Activated T-helper 1 cell treated with anti-CD3 and anti-CD28 coated beads, Interleukin-2, amount 50 U/mL, for 16 hours (primary cell): ENCODE measurements at places on chromosomes 6 and 20.

DNA sequence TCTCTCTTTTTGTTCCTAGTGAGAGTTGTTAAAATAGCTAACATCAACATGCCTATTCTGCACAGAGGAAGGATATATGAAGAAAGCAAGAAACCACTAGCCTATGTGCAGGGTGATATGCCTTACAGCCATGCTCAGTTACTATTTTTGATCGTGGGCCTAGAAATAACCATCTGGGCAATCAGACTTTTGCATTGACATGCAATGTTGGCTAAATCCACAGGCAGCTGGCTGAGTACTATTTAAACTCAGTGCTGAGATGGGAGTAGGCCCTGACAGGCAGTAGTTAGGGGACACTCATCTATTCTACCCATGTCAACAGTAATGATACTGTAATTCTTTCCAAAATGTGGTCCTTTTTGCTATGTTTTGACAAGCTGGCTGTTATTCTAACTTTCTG, 89.6 kb downstream of the HDGFL1 start:
- DNase-seq = no peak

GRCh38 chr6:16352258-16352635, 113.9 kb downstream of the GMPR start:
- no peak for DNase-seq

DNA sequence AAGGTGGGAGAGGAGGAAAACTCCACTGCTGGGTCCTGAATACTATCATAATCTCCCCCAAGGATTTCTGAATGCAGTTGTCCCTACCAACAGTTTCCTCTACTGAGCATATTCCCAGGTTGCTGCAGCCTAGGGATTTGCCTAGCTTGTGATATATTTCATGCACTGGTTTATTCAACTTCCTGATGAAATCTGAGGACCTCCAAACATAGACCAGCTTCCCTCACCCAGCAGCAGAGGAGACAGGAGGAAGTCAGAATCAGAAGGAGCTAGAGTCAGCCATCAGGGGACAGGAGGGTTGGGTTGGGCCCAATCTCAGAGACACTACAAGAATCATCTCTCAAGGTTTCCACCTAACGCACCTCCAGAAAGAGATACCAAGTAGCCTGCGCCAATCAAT, 138.4 kb upstream of the TOP1 start:
- DNase-seq = no peak

GRCh38 chr6:45507186-45507585, 129.5 kb upstream of the SUPT3H start:
- DNase-seq = no peak

- no peak for DNase-seq
These were observed 23.9 kb upstream of the CD164 start for GRCh38 chr6:109406196-109406595.

- no peak for DNase-seq
These were observed 297.5 kb downstream of the CLIC5 start for GRCh38 chr6:45718131-45718530.

GRCh38 chr6:81605526-81605925, 147.0 kb downstream of the TENT5A start:
- no peak for DNase-seq

DNA sequence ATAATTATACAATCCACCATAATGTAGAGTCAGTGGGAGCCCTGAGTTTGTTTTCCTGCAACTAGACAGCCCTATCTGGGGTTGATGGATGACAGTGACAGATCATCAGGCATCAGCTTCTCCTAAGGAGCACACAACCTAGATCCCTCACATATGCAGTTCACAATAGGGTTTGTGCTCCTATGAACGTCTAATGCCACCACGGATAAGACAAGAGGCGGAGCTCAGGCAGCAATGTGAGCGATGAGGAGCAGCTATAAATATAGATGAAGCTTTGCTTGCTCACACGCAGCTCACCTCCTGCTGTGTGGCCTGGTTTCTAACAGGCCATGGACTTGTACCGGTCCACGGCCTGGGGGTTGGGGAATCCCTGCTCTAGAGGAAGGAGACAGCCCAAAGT, 25.9 kb downstream of the EDEM2 start:
- DNase-seq = no peak

DNA sequence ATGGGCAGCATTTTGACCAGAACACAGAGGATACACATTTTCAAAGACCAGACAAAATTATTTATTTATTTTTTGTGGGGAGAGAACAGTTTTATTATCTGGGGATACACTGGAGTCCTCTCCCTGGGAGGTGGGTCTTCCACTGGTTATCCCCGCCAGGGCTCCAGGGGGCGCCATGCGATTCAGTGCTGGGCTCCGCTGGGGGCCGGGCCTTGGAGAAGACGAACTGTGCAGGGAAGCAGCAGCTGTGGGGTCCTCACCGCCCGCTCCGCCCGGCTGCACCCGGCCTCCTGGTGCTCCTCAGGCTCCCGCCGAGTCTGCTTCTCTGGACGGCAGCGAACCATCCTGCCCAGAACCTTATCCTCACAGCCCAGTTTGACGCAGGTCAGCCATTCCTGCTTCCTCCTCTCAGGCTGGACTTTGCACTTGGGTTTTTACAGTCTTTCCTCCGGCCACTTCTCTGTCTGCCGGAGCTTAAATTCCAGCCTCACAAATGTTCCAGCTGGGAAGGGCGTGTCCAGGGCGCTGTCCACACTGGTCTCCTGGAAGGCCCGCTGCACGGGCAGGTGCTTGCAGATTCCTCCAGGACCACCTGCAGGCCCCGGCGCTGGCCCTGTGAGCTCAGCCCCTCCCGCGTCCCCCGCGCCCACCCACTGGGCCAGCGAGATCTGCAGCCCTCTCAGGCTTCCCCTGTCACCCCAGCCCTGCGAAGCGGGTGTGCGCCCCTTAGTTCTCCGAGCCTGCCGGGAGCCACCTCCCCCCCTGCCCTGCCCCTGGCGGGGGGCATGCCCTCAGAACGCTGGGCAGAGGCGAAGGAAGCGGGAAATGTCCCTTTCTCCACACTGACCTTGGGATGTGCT, 1830.0 kb upstream of the DEFB115 start:
- DNase-seq = no peak

- no peak for DNase-seq
These were observed 112.3 kb upstream of the PRSS16 start for GRCh38 chr6:27135087-27135657.

GRCh38 chr6:7157752-7158616, 50.2 kb downstream of the RREB1 start:
- no peak for DNase-seq

DNA sequence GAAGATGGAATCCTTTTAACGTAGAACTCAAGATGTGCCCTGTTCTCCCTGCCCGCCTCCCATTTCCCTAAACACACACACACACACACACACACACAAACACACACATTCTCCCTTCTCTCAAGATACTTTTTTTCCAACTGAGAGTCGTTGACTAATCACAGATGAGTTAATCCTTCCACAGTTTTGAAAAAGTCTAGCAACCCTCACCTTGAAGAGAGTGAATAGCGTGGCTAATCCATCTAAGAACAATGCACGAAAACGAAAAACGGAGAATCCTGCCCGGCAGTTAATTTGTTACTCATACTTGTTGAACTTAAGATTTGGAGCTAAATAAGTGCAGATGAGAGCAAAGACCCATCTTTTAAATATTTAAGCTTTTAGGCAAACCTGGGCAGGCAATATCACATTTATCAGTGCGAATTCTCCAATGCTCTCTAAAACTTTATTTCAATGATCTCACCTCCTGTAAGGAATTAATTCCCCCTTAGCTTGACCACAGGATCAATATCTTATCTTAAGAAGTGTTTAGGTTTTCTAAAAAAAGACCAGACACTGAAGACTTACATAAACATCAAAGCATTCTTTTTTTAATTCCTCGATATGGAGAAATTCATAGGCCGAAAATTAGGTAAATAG, 1.1 kb downstream of the AGPAT4 start:
- no peak for DNase-seq

DNA sequence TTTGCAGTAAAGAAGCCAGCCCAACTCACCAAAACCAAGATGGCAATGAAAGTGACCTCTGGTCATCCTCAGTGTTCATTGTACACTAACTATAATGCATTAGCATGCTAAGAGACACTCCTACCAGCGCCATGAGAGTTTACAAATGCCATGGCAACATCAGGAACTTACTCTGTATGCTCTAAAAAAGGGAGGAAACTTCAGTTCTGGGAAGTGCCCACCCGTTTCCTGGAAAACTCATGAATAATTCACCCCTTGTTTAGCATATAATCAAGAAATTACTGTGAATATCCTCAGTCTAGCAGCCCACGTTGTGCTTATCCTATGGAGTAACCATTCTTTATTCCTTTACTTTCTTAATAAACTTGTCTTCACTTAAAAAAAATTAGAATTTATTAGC, 19.4 kb upstream of the TRERF1 start:
- no peak for DNase-seq

GRCh38 chr6:30915591-30915946, 1.5 kb downstream of the VARS2 start:
- no peak for DNase-seq

DNA sequence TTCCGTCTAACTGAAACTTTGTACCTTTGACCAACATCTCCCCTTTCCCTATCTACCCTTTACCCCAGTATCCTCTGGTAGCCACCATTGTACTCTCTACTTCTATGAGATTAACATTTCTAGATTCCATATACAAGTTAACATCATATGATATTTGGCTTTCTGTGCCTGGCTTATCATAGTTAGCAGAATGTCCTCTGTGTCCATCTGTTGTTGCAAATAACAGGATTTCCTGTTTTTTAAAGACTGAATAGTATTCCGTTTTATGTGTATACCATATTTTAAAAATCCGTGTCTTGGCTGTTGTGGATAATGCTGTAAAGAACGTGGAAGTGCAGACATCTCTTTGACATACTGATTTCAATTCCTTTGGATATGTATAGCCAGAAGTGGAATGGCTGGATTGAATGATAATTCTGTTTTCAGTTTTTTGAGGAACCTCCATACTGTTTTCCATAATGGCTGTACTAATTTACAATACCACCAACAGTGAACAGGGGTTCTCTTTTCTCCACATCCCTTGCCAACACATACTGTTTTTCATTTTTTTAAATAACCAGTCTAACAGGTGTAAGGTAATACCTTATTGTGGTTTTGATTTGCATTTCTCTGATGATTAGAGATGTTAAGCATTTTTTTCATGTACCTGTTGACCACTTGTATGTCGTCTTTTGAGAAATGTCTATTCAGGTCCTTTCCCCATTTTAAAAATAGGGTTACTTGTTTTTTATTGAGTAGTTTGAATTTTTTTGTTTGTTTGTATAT, 53.8 kb downstream of the CDC5L start:
- no peak for DNase-seq

DNA sequence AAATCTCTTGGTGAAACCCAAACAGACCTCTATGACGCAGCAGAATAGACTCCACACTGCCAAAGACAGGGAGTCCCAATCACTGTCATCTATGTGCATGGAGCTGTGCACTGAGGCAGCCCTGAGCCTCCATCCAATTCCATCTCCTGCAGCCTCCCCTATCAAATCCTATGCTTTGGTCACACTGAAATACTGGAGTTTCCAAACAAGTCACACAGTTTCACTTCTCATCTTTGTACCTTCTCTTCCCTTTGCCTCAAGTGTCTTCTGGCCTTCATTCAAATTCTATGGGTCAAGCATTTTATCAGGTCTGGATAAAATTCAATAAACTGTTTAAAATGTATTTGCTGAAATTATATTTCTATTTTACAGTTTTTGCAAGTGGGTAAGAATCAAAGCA, 38.5 kb downstream of the FBXL4 start:
- DNase-seq = no peak

- no peak for DNase-seq
These were observed 7.8 kb downstream of the PANK2 start for GRCh38 chr20:3896853-3897583.

- DNase-seq = no peak
These were observed 27.8 kb upstream of the TMEM14A start for GRCh38 chr6:52643158-52643557.

- DNase-seq = no peak
These were observed 51.1 kb downstream of the KCTD20 start for GRCh38 chr6:36493859-36494258.

DNA sequence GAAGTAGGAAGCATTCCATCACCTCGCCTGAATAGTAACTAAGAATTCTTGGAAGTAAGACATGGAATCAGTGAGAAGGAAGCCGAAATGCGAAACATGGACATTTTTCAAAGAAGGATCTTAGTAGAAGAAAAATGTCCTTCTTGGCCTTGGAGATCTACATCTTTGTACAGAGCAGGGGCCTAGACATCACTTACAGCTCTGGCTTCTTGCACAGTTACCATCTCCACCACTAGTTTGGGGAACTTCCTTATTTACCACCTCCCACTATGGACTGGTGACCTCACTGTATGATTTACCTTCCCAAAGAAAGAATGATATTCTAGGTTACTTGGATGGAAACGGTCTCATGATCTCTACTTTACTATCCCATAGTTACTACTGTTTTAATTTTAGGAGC, 15.7 kb downstream of the CASS4 start:
- DNase-seq = no peak

DNA sequence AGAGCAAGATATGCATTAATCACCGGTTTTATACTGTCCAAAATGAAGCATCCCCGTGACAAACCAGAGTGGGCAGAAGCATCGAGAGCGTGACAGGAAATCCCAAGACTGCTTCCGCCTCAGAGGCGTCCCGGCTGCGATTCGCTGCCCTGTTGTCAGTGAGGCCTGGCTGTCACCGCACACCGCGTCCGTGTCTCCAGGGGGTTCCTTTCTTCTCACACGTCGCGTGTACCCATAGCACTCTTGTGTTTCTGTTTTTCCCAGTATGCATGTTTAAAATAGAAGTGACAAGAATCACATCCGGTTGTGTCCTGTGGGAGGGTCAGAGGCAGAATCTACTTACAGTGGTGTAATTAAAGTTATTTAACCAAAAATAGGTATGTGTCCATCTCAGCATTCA, 8.3 kb upstream of the ADRM1 start:
- DNase-seq = no peak

- no peak for DNase-seq
These were observed 234.5 kb downstream of the TFAP2A start for GRCh38 chr6:10180138-10181074.

GRCh38 chr6:153778216-153778615, 260.8 kb upstream of the OPRM1 start:
- DNase-seq = no peak

DNA sequence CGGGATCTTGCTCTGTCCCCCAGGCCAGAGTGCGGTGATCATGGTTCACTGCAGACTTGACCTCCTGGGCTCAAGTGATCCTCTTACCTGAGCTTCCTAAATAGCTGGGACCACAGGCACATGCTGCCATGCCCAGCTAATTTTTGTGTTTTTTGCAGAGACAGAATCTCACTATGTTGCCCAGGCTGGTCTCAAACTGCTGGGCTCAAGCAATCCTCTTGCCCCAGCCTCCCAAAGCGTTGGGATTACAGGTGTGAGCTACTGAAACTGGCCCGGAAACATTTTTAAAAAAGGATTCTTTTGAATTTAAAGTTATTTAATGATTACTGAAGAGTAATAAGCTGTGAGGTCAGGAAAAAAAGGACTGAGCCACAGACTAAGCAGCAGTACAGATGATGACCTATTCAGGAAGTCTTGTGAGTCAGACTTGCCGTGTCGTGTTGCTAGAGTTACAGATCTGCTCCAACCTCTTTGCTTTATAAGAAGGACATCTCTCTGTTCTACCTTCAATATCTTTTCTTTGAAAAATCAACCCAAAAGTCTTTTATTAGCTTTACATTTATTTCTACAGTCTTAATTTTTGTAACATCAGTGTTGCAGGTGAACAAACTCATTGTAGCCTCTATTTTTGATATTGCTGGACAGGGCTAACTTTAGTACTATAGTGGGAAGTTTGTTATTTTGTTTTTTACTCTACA, 108.7 kb downstream of the NCOA3 start:
- DNase-seq = peak; percentile 47
